ENCODE measurements at places on chromosomes 5 and 9.

- no peak for DNase-seq
- H3K4me3 ChIP-seq = no peak overlapping the region
Measured at GRCh38 chr5:174552428-174552827, 172.0 kb upstream of the MSX2 start.

DNA sequence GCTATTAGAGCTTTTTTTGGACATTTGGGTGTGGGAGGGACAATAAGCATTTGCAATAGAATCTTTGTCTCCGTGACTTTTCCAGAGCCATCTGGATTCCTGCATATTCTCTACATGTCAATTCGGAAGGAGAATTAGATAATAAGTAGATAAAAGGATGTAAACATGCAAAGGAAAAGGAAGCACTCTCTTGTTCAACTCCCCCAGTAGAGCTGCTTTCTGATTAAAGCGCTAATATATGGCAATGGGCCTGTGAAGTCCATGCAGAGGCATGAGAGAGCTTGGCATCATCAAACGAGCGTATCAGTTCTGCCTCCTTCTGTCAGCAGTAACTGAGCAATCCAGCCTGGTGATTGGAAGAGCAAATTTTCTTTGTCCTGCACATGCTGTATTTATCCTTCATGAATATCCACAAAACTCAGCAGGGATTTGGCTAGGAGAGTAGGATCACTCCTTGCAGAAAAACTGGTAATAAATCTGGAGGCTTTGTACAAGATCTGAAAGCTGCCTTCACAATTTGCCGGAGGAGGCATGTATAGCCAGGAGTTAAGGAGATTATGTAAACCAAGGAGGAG is 1752.9 kb downstream of the MAT2B start:
- H3K4me1 ChIP-seq = no peaks in the 10 kb centered on the region
- no peaks in the 10 kb centered on the region for H3K27me3 ChIP-seq
- no peaks in the 10 kb centered on the region for H3K36me3 ChIP-seq

- H3K4me1 ChIP-seq = no peaks in the 10 kb centered on the region
- no peaks in the 10 kb centered on the region for H3K36me3 ChIP-seq
- DNase-seq = no peak
- no peak overlapping the region for H3K27ac ChIP-seq
Measured at GRCh38 chr5:73490088-73490487, 8.2 kb upstream of the BTF3 start.

- H3K27me3 ChIP-seq = peaks cover 18% of the 10 kb centered on the region
- H3K36me3 ChIP-seq = no peaks in the 10 kb centered on the region
- no peaks in the 10 kb centered on the region for H3K4me1 ChIP-seq
- no peak overlapping the region for H3K27ac ChIP-seq
- DNase-seq = no peak
Measured at GRCh38 chr9:91995000-91995655, 45.1 kb upstream of the ROR2 start.

DNA sequence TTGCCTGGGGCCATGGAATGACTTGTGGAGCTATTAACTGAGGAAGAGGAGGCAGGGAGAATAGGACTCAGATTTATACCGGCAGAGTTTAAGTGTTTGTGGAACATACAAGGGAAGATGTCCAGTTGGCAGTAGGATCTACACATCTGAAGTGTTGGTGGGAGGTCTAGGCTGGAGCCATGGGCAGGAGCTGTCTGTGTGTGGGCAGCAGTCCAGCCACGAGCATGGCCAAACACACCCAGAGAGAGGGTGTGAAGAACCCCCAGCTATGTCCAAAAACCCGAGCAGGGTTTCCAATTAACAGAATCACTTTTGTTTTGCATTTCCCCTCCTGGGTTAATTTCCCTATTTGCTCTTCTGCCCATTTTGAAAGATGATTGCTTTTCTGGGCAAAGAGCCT is 393.7 kb downstream of the CDK5RAP2 start:
- H3K4me1 ChIP-seq = no peaks in the 10 kb centered on the region
- H3K27me3 ChIP-seq = no peaks in the 10 kb centered on the region
- DNase-seq = no peak
- H3K36me3 ChIP-seq = no peaks in the 10 kb centered on the region
- no peak overlapping the region for H3K27ac ChIP-seq

GRCh38 chr5:138639326-138639725 is 64.1 kb upstream of the HSPA9 start:
- H3K27ac ChIP-seq = no peak overlapping the region
- H3K4me1 ChIP-seq = peaks cover 3% of the 10 kb centered on the region
- no peaks in the 10 kb centered on the region for H3K36me3 ChIP-seq

DNA sequence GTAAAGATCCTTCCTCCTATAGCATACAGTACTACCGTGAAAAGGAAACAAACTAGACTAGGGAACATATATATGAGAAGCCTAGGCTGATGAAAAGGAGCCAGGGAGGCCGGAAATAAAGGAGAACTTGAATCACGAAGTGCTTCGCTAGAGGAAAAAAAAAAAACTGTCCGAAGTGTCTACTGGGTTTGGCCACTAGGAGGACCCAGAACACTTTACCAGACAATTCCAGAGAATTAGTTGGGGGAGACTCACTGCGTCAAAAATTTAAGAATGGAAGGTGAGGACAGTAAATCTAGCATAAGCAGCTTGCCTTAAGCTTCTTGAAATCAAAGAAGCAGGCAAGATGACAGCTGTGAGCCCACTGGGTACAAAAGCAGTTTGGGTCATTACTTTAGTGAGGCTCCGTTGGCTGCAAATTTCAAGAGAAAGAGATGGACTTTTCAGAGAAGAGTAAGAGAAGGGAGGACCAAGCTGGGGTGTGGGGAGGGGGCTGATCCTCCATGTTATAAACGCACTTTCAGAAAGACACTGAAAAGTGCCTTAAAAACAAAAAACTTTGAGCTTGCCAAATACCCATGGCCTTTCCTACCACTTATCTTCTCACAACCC is 47.4 kb downstream of the P4HA2 start:
- H3K36me3 ChIP-seq = no peaks in the 10 kb centered on the region
- peaks cover 20% of the 10 kb centered on the region for H3K4me1 ChIP-seq
- no peak overlapping the region for H3K27ac ChIP-seq
- H3K4me3 ChIP-seq = no peak overlapping the region

GRCh38 chr5:137894586-137894985 is 5.3 kb downstream of the PKD2L2 start:
- no peaks in the 10 kb centered on the region for H3K27me3 ChIP-seq
- no peaks in the 10 kb centered on the region for H3K36me3 ChIP-seq
- peaks cover 2% of the 10 kb centered on the region for H3K4me1 ChIP-seq
- no peak overlapping the region for H3K4me3 ChIP-seq
- H3K27ac ChIP-seq = no peak overlapping the region

GRCh38 chr5:14277385-14278320 is 134.5 kb downstream of the TRIO start:
- H3K36me3 ChIP-seq = peaks cover 8% of the 10 kb centered on the region
- H3K27me3 ChIP-seq = no peaks in the 10 kb centered on the region
- H3K4me1 ChIP-seq = no peaks in the 10 kb centered on the region

DNA sequence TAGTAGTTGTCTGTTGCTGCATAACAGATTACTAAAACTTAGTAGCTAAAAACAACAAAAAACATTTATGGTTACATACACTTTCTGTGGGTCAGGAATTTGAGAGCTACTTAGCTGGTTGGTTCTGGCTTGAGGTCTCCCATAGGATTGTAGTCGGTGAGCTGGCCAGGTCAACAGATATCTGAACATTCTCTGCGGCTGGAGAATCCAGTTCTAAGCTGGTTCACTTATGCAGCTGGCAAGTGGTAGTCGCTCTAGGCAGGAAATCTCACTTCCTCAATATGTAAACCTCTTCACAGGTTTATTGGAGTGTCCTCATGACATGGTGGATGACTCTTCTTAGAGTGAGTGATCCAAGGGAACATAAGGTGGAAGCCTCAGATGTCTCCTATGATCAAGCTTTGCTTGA is 65.7 kb upstream of the TNFAIP8 start:
- H3K27me3 ChIP-seq = no peaks in the 10 kb centered on the region
- DNase-seq = no peak
- H3K4me3 ChIP-seq = peak overlapping the region; percentile 1
- H3K27ac ChIP-seq = peak overlapping the region; percentile 75
- H3K4me1 ChIP-seq = peaks cover 49% of the 10 kb centered on the region
- no peaks in the 10 kb centered on the region for H3K36me3 ChIP-seq

GRCh38 chr9:36878986-36879982 is 154.8 kb downstream of the PAX5 start:
- H3K27me3 ChIP-seq = no peaks in the 10 kb centered on the region
- DNase-seq = no peak
- peaks cover 3% of the 10 kb centered on the region for H3K4me1 ChIP-seq
- no peak overlapping the region for H3K27ac ChIP-seq

GRCh38 chr5:19927919-19928318 is 60.1 kb downstream of the CDH18 start:
- peaks cover 12% of the 10 kb centered on the region for H3K4me1 ChIP-seq
- H3K27ac ChIP-seq = peak overlapping the region; percentile 74
- H3K27me3 ChIP-seq = no peaks in the 10 kb centered on the region

DNA sequence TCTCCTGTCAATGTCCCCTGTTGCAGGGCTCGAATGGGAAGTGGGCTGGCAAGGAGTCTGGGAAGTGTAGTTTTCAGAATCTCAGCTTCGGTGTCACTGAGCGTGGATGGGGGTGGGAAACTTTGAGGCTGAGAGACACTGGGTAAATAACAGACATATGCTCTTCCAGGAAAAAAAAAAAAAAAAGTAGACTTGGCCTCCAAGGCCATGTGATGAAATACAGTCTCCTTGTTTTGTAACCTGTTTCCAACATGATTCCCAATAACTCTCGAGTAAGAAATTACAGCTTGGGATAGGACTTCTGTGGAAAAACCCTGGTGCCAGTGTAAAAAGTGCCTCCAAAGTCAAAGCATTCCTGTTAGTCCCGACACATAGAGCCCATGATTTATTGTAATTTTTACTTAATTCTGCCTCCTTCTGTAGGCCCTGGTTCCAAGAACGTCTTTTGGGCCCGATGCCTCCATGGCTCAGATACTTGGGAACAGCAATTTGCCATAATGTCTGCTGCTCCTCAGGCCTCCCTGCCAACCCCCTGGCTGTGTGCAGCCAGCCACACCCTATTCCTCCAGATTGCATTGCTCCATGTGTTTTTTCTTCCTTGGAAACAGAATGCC is 119.5 kb upstream of the TNC start:
- H3K27ac ChIP-seq = no peak overlapping the region
- H3K4me1 ChIP-seq = peaks cover 19% of the 10 kb centered on the region
- no peaks in the 10 kb centered on the region for H3K36me3 ChIP-seq
- no peaks in the 10 kb centered on the region for H3K27me3 ChIP-seq
- no peak for DNase-seq
- no peak overlapping the region for H3K4me3 ChIP-seq

GRCh38 chr9:36113999-36114398 is 22.5 kb upstream of the GLIPR2 start:
- DNase-seq = no peak
- no peak overlapping the region for H3K4me3 ChIP-seq
- H3K4me1 ChIP-seq = no peaks in the 10 kb centered on the region
- H3K36me3 ChIP-seq = no peaks in the 10 kb centered on the region

- H3K4me1 ChIP-seq = no peaks in the 10 kb centered on the region
- H3K36me3 ChIP-seq = no peaks in the 10 kb centered on the region
- DNase-seq = no peak
- H3K4me3 ChIP-seq = no peak overlapping the region
- peaks cover 2% of the 10 kb centered on the region for H3K27me3 ChIP-seq
Measured at GRCh38 chr5:39584927-39585326, 160.1 kb upstream of the DAB2 start.

- H3K27ac ChIP-seq = no peak overlapping the region
- H3K4me3 ChIP-seq = no peak overlapping the region
- no peaks in the 10 kb centered on the region for H3K4me1 ChIP-seq
- H3K36me3 ChIP-seq = no peaks in the 10 kb centered on the region
- DNase-seq = no peak
- H3K27me3 ChIP-seq = no peaks in the 10 kb centered on the region
Measured at GRCh38 chr9:7298123-7298522, 501.5 kb downstream of the DMAC1 start.

GRCh38 chr9:16246785-16247184 is 623.7 kb downstream of the BNC2 start:
- H3K27me3 ChIP-seq = no peaks in the 10 kb centered on the region
- H3K27ac ChIP-seq = no peak overlapping the region
- no peaks in the 10 kb centered on the region for H3K36me3 ChIP-seq
- DNase-seq = no peak
- peaks cover 9% of the 10 kb centered on the region for H3K4me1 ChIP-seq
- no peak overlapping the region for H3K4me3 ChIP-seq

DNA sequence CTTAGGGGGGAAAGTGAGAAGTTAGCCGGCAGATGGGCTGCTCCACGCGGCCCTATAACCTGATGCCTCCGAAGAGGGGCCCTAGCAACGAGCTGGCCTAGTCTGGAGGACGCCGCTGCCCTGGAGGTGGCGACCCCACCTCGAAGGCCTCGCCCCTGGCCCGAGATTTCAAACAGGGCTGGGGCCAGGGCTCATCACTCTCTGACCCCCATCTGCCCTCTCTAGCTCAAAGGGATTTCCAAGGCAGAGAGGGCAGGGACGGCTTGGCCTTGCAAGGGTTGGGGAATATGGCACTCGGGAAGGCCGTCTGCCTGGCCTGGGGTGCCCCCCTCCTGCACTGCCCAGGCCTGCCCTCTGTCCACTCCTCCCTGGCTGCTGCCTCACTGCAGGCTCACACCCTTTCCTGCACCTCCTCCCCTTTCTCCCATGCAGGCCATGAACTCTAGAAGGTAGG is 25.5 kb upstream of the TIFAB start:
- H3K36me3 ChIP-seq = no peaks in the 10 kb centered on the region
- DNase-seq = no peak
- no peak overlapping the region for H3K4me3 ChIP-seq
- peaks cover 12% of the 10 kb centered on the region for H3K4me1 ChIP-seq
- no peak overlapping the region for H3K27ac ChIP-seq

GRCh38 chr5:33023649-33024048 is 312.5 kb downstream of the NPR3 start:
- no peak for DNase-seq
- peaks cover 4% of the 10 kb centered on the region for H3K4me1 ChIP-seq
- H3K27me3 ChIP-seq = no peaks in the 10 kb centered on the region
- H3K27ac ChIP-seq = no peak overlapping the region

DNA sequence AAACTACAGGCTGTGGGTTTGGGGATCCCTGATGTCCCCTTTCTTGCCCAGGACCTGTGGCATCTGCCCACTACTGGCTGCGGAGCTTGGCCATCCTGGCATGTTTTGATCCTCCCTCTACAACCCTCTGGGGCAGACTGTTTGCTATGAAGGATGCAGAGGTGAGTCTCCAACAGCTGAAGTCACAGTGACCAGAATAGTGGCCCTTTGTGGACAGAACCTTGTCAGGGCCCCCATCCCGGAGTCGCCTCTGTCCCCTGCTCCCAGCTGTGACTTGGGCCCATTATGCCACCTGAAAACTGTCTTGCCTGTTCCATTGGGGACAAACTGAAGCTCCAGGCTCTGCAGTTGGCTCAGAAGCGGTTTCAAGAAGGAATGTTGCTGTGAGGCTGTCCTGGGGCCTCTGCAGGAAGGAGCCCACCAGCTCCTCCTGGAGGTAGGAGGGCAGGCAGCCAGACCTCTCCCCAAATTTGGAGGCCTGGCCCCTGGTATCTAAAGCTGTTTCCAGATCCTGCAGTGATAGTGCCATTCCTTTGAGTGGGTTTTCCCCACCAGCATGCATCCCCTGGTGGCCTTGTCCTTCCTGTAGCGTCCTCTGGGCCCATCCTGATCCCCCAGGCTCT is 93.3 kb downstream of the BARX1 start:
- peaks cover 33% of the 10 kb centered on the region for H3K27me3 ChIP-seq
- no peak overlapping the region for H3K4me3 ChIP-seq
- H3K27ac ChIP-seq = no peak overlapping the region
- H3K36me3 ChIP-seq = no peaks in the 10 kb centered on the region
- no peaks in the 10 kb centered on the region for H3K4me1 ChIP-seq
- DNase-seq = no peak

Measured in keratinocyte (primary cell).